ENCODE measurements at places on chromosomes 6 and 20.

DNA sequence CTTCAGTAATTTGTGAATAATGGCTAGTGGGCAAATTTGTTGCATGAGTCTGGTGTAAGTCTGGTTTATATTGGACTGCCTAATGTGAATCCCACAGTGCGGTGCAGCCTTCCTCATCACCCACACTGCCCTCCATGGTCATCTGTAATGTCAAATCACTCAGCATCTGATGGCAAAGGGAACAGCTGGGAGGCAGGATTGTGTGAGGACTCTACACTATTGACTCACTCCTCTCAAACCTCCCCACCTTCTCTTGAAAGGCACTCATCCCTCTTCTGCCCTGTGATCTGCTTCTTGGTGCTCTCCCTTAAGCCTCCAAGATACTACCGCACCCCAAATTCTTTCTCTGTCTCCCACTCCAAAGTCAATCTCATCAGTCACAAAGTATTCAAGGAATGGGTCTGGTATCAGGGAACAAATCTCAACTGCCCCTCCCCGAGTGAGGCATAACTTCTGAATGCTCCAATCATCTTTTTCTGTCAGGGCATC is 146.0 kb upstream of the BEND6 start:
- no peak for DNase-seq

GRCh38 chr6:90194371-90194841 is 102.2 kb downstream of the BACH2 start:
- peak; percentile 58 for DNase-seq

DNA sequence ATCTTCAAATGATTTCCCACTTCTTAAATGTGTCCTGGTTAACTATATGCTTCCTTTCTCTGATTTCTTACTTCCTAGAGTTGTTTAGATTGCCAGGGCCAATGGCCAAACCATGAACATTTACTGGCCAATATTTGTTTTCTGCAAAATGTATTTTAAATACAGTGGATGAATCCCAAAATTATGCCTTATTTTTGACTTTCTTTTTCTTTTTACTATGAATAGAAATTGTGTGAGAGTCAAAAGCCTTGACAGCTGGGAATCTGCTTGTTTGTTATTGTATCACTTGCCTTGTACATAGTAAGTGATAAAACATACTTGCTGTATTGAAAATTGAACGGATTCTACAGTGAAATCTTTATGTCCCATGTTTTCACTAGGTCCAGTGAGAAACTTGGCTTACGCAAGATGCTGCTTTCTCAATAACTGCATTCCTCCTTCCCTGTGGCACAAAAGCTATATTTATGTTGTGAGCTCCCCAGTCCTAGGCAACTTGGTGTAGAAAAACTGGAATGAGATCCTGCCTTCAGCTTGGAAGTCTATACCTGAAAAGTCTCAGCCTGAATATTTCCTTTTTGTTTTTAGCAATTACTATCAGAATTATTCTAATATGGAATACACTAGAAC is 295.2 kb downstream of the EPHA7 start:
- no peak for DNase-seq

DNA sequence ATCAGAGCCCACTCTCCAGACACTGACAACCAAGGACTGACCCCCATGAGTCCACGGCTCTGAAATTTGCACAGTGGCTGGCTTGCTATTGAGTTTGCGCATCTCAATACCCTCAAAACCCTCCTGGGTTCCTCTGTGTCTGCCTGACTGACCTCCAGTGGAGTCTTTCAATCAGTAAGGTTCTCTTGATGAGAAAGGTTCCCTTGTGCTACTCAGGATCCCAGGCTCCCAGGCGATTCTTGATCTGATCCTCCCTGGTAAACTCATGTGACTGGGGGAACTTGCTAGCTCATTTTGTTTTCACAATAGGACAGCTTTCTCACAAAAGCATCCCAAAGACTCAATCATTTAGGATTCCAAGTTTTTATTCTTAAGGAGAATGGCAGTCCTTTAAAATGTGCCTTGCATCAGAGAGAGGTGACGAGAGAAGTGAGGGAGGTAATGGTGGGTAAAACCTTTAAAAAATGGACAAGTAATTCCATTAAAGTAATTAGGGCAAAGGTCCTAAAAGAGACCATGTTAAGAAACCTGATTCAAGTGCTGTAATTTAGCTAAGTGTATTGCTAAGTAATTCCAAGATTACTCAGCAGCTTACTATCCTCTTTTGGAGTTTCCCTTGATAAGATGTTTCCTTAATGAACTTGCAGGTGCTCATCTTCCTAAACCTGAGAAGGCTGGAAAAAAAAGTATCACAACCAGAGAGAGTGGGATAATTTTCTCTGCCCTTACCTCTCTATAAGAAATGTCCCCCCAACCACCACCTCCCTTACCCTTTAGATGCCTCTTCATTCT is 304.7 kb upstream of the SGK1 start:
- DNase-seq = no peak

DNA sequence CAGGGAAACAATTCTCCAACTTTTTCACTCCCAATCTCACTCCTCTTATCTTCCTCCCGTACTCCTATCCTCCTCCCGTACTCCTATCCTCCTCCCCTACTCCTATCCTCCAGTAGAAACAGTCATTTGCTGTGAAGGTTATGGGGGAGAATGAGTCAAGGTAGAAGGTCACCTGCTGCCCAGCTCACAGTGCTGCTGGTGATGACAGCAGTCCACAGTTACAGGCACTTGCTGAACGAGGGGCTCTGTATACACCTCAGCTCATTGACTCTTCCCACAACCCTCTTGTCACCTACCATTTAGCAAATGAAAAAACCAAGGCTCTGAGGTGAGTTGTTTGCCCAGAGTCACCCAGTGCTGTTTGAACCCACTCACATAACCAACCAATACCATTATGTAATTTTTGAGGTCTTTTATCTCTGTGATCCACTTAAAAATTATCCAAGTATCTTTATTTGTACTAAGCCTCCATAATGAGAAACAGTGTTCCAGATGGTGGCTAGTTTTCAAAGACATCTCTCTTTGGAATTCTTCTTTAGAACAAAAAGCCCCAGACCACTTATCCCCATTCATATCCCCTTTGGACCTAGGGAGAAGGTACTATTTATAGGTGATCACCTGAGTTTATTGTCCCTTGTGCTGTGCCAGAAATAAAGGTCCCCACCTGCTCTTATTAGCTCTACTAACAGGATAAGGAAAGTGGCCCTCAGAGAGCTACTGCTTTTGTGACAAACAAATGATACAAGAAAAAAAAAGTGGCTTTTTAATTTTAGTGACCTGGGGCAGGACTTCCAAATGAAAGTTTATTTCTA is 53.2 kb downstream of the PTPN1 start:
- no peak for DNase-seq

Data from HFF-Myc (cell line).